Left ventricle myocardium inferior (tissue), 1 donor: ENCODE measurements at places on chromosomes 5 and 9. TPM values are rescaled to one million over a fixed set of nuclear protein-coding genes. Genes with fewer than 3 reads are reported as not detected.

The NDFIP1 gene
- total RNA-seq = 62.1 TPM

The MSX2 gene
- total RNA-seq = 2.3 TPM

The ARHGEF28 gene
- total RNA-seq = 2.1 TPM

The NUTM2G gene
- total RNA-seq = not detected

DNA sequence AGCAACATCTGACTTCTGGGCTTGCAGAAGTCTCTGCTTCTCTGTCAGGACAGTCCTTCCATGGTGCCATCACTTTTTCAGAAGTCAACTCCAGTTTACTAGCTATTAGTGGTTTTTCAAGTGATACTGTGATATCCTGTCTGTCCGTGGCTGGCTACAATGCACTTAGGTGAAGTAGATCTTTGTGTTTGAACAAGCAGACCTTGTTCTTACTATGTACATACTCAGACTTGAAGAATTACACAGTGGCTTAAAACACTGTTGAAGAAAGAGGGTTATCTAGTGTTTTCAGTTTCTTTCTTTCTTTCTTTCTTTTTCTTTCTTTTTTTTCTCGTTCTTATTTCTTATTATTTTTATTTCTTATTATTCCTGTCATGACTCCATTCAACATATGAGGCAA, 228.7 kb downstream of the NTRK2 start:
- no peak for DNase-seq
